ENCODE measurements at places on chromosomes 5 and 9.

- DNase-seq, result no peak
These were observed 5.3 kb upstream of the FANCG start for GRCh38 chr9:35085078-35085477.

GRCh38 chr9:123757960-123758359 is 172.0 kb downstream of the DENND1A start:
- no peak for DNase-seq

DNA sequence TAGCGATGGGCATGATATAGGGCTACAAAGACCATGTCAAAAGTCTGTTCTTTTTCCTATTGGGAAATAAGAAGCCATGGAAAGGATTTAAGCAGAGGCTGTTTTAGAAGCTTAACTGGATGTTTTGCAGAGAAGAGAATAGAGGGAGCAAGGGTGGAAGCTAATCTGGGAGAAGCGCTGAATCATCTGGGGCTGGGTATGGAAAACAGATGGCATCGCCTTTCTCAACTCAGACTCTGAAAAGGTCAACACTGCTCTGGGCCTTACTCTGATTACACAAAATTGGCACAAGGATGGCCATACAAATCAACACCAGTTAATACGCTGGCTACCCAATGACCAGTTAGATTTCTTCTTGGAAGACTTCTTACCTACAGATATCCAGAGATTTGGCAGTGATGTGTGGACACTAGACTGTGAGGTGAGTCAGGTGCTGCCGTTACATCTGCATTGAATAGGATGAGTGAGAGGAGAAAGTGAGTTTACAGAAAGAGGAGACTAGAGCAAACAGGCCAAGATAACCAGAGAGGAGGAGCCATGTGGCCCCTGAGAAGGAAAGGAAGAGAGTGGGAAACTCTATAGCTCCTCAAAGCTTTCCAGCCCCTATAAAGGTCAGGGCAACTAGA is 6.2 kb upstream of the TCERG1 start:
- no peak for DNase-seq

- DNase-seq, result peak; percentile 48
These were observed 369 bp downstream of the OCLN start for GRCh38 chr5:69492923-69493395.

GRCh38 chr5:75522025-75522424 is 10.3 kb downstream of the POLK start:
- DNase-seq, result no peak

- DNase-seq, result no peak
These were observed 6.3 kb upstream of the STOM start for GRCh38 chr9:121376214-121376830.

- DNase-seq, result no peak
These were observed 56.1 kb downstream of the SAXO1 start for GRCh38 chr9:18976709-18977531.

DNA sequence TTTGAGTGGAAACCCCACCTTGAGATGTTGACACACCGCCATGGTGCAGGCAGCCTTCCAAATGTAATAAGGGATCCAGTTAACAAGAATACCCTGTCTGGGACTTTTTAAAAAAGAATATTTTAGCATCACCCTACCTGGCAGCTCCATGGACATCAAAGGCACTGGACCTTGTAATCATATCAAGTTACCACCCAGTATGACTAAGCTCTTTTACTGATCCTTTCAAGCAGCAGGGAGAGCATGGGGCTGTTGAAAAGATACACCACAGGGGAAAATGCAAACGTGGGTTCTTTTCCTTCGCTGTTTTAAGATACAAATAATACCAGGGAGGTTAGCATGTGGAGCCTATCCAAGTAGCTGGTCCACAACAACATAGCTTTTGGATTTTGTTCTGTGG is 211.2 kb downstream of the SAXO1 start:
- no peak for DNase-seq

GRCh38 chr9:34777666-34778065 is 67.7 kb upstream of the CCL21 start:
- DNase-seq, result no peak

DNA sequence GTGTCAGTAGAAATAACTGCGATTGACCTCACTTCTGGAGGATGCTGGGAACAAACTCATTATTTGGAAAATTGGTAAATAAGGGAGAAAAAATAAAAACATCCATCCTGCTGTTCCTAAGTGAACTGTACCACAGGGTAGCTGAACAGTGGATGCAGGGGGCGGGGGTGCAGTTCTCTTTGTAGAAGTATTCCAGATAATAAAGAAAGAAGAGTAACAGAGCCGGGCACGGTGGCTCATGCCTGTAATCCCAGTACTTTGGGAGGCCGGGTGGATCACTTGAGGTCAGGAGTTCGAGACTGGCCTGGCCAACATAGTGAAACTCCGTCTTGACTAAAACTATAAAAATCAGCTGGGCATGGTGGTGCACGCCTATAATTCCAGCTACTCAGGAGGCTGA is 132.1 kb downstream of the COL23A1 start:
- DNase-seq, result no peak

- no peak for DNase-seq
These were observed 16.4 kb downstream of the MED27 start for GRCh38 chr9:132063281-132063680.

DNA sequence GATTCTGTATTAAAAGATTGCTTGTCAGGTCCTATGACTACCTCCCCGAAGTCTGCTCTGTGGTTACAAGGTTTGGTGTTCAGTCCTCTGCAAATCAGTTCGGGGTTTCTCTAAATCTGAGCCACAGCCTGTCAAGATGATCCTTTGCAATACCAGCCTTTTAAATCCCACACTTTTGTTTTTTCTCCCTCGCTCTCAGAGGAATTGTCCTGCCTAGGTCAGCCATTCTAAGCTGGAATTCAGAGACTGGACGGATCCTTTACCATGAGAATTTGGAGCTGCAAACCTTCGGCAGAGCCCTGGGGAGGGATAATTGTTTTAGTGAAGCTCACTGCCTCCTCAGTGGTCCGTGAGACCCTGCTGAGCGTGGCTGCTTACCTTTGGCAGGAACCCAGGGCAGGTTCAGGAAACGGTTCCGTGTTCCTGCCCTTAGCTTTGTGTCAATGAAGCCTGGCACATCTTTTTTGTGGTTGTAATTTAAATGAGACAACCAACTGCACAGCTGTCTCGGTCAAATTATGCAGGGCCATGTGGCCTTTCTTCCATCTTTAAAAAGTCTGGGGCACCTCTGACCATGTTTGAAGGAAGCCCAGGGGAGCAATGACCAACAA is 47.2 kb downstream of the EBF1 start:
- no peak for DNase-seq

DNA sequence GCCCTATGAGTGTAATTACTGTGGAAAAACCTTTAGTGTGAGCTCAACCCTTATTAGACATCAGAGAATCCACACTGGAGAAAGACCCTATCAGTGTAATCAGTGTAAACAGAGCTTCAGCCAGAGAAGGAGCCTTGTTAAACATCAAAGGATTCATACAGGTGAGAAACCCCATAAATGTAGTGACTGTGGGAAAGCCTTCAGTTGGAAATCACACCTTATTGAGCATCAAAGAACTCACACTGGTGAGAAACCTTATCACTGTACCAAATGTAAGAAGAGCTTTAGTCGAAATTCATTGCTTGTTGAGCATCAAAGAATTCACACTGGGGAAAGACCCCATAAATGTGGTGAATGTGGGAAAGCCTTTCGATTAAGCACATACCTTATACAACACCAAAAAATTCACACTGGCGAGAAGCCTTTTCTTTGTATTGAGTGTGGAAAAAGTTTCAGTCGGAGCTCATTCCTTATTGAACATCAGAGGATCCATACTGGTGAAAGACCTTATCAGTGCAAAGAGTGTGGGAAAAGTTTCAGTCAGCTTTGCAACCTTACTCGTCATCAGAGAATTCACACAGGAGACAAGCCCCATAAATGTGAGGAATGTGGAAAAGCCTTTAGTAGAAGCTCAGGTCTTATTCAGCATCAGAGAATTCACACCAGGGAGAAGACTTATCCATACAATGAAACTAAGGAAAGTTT is 9.9 kb downstream of the ZNF189 start:
- DNase-seq, result no peak

DNA sequence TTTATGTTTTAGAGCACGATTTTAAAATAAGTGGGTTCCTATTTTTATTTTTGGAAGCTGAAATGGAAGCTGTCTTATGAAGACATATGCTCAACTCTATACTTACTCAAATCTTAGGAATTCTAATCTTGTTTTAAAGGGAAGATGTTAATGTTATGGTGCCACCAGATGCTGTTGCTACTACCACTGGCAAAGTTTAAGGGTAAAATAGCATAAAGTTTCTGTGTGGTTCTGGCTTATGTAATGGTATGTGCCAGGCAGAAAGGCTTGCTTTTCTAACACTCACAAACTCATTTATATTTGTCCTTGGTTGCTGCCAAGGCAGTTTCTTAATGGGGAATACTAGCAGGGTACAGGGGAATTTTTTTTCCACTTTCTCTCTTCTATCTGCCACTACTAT is 204.9 kb downstream of the ZSWIM6 start:
- no peak for DNase-seq

GRCh38 chr5:94932259-94932658 is 313.8 kb downstream of the SLF1 start:
- DNase-seq, result no peak

GRCh38 chr5:50328193-50328729 is 112.8 kb downstream of the EMB start:
- DNase-seq, result no peak

DNA sequence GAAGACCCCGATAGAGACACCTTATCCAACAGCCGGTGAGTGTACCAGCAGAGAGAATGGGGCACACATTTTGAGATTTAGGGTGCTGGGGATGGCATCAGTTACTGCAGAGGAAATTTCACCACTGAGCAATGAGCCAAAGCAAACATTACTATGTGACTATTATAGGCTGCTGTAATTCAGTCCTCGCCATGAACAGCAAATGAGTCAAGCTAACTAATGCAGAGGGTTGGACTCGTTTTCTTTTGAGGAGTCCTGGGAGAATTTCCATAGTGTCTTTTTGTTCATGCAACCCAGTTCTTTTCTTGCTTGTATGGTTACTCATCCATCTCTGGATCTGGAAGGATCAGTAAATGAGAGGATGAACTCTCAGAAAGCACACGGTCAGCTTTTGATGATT is 323.8 kb downstream of the PSAT1 start:
- DNase-seq, result no peak

GRCh38 chr5:71778678-71779276 is 59.7 kb downstream of the CARTPT start:
- DNase-seq, result no peak

DNA sequence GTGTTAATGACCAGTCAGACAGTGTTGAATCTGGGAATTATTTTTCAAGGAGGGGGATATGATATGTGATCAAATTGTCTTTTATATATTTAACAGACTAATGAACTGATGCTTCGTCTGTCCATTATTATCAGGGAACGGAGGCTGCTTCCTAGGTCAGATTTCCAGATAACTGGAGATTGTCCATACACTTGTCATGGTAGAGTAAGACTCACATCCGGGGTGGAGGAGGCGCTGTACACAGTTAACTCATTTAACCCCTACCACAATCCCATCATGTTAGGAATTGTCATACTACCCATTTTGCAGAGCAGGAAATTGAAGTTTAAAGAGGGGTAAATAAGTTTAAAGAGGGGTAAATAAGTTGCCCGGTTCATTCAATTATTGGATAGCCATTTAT is 55.9 kb downstream of the ARHGAP26 start:
- DNase-seq, result no peak

- no peak for DNase-seq
These were observed 21.4 kb upstream of the LTC4S start for GRCh38 chr5:179772351-179772750.

DNA sequence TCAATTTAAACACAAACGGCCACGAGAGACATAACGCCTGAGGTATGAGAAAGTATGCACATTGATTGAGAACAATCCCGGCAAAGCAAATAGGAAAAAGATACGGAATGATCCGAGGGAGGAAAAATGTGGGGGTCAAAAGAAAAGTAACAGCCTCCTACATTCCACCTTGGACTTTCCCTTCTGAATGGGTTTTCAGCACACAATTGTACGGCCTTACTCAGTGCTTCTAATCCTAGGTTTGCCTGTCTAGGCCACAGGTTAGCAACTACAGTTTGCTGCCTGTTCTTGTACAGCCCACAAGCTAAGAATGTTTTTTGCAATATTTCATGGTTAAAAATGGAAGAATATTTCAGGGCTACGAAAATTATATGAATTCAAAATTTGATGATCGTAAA is 46.2 kb upstream of the RNF20 start:
- DNase-seq, result no peak

DNA sequence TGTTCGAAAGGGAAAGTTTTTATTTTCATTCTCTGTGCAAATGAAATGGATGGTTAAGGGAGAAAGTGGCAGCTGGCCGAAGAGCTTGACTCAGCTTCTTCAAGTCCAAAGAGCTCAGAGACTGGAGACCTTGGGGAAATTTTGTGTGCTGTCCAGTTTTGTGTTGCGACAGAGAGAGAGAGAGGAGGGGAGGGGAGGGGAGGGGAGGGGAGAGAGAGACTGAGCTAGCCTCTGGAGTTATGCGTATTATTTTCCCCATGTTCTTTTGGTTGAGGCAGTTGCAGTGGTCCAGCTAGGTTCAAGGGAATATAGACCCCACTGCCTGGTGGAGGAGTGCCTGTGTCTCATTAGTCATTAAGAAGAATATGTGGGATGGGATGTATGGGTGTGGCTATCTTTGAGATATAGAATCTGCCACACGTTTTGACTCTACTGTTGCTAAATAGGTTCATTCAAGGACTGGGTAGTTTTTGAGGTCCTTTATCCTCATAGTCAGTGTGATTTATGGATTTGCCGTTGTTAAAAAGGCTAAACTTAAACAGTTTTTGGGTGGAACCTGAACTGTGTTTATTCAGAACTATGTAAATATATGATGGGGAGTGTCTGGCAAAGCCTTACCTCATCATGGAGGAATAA is 69.7 kb downstream of the ARHGAP26 start:
- no peak for DNase-seq

- no peak for DNase-seq
These were observed at the start of gene C9orf153 for GRCh38 chr9:86259557-86259956. Gene C9orf153, minus strand, starts transcription at chr9:86259657. Its CDS starts 30,054 bp downstream, at chr9:86229603.

DNA sequence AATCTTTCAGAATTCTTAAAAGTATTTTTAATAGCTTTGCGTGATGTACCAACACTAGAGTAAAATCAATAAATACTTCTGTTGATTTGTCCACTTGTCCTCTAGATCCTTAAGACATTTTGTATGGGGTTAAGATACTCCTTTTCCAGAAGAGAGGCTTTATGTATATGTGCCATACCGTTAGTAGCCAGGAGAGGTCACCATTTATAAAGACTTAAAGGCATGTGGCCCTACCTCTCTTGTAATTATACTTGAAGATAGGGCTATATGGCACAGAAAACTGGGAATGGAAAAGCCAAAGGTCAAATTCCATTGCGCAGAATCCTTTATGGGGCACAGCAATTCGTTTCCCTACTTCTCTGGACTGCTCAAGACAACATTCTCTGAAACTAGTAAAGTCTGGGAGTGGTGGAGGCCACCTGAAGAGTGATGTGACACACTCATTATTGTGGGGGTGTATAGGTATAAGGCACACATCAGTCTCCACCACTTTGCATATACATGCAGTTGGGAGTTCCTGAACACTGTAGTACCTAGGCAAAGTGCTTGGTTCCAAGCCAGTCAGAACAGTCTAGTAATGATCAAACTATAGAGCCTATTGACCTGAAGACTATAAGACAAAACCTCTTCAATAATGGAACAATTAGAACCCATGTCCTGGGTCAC is 140.1 kb upstream of the FBXL17 start:
- DNase-seq, result no peak

GRCh38 chr9:34464571-34464970 is 6.0 kb downstream of the DNAI1 start:
- DNase-seq, result no peak

- DNase-seq, result no peak
These were observed 28.1 kb upstream of the ADAMTS2 start for GRCh38 chr5:179373101-179373934.
